ENCODE measurements at places on chromosomes 6 and 20.

GRCh38 chr20:56389807-56390206, 2.2 kb downstream of the AURKA start:
- no peak for DNase-seq

- DNase-seq, result no peak
Measured at GRCh38 chr6:14867802-14868201, 378.1 kb upstream of the JARID2 start.

DNA sequence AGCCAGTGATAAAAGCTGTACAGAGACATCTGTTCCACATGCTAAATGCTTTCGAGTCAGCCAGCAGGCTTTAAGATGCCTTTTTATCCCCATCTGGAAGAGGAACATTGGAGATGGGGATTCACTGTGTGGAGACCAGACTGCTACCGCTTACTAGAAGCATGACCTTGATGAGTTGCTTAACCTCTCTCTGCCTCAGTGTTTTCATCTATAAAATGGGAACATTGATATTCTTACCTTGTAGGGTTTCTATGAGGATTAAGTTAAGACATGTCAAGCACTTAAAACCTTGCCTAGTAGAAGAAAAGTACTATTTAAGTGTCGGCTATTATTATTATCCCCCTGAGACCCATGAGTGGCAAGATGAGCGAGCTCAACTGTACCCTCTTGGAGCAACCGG, 165.3 kb upstream of the SNX9 start:
- DNase-seq, result no peak

GRCh38 chr20:642398-643174, 10.4 kb downstream of the SRXN1 start:
- DNase-seq, result no peak

- no peak for DNase-seq
Measured at GRCh38 chr20:4633780-4634179, 87.9 kb upstream of the PRND start.

- no peak for DNase-seq
Measured at GRCh38 chr20:44888226-44889103, 3.0 kb downstream of the YWHAB start.

DNA sequence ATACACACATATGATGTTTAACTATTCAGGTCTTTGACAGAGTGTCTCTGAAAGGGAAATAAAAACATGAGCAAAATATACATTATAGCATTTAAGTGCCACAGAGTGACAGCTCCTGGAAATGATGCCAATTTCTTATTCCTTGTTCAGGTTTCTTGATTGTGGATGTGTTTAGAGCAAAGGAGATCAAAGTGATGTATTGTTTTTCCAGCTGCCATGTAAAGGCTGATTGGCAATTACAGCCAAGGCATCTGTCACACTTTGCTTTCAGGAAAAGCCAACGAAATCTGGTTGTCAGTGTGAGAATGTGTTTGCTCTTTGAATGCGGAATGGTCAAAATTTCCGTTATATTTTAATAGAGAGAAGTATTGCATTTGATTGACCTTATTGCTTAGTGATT, 347.8 kb upstream of the FLRT3 start:
- no peak for DNase-seq

DNA sequence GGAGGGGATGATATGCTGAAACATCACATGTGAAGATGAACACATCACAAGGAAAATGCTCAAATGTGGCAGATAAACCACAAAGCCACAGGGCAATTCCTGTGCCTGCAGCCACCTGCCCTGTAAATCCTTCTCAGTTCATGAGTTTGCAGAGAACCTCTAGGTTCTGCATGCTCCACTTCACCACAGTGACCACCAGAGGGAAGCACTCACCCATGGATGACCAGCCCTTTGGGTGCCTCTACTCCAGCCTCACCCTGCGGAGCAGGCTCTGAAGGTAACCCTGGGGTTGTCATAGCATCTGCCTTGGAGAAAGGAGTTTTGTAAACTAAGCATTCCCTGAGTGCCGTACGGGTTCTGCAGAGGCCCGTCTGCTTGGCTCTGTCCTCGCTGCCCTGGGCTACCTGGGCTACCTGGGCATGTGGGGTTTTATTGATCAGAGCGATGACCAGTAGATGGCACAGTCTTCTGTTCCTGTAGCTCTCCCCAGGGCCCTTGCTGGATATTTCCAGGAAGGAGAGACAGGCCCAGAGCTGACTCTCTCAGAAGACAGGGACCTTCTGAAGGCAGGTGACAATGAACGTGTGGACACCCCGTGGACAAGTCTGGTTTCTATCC, 31.7 kb upstream of the CST1 start:
- no peak for DNase-seq

DNA sequence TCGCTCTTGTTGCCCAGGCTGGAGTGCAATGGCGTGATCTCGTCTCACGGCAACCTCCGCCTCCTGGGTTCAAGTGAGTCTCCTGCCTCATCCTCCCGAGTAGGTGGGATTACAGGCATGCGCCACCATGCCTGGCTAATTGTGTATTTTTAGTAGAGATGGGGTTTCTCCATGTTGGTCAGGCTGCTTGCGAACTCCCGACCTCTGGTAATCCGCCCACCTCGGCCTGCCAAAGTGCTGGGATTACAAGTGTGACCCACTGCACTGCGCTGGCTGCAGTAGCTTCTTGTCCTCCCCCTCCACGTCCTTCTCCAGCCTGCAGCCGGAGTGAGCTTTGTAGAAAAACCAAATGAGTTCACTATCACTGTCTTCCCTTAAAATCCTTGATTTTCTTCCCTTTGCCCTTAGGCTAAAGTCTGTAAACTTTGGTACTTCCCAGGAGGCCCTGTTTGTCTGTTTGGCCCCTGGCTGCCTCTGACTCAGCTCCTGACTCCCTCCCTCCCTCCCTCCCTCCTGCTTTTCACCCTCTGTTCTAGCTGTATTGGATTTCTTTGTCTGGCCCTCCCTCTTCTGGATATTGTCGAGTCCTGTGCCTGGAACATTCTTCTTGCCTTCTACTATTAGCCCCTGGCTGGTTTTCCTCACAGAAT, 12.9 kb downstream of the PARD6B start:
- no peak for DNase-seq

DNA sequence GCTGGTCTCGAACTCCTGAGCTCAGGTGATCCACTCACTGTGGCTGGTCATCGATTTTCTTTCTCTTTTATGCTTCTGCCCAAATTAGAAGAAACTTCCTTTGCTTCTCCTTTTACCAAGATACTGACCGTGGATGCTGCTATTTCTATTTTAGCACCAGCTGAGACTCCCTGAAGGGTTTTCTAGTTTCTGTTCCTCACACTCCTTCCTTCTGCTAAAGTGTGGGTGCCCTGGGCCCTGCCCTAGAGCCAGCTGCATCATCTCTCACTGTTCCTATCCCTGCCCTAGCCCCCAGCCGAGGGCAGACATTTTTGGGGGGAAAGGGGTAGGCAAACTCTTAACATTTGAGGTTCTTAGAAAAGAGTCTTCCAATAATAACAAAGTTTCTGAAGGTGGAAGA, 6.3 kb downstream of the SMOC2 start:
- DNase-seq, result no peak

- no peak for DNase-seq
Measured at GRCh38 chr6:24822696-24823095, 24.0 kb upstream of the ARMH2 start.

DNA sequence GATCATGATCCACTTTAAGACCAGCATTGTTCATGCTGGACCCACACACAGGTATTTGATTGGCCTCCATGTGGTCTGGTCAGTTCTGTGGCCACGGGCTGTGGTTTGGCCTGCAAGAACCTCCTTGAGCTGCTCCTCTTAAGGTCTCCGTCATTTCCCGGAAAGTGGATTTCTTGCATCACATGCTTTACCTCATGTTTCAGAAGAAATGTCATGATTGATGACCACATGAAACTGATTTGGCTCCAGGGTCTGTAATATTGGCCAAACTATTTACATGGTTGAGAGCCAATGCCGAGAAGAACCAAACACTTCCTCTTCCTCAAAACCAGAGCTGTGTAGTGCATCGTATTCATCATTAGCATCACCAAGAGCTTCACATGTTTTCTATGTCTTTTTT, 13.2 kb upstream of the RSPH3 start:
- DNase-seq, result no peak

DNA sequence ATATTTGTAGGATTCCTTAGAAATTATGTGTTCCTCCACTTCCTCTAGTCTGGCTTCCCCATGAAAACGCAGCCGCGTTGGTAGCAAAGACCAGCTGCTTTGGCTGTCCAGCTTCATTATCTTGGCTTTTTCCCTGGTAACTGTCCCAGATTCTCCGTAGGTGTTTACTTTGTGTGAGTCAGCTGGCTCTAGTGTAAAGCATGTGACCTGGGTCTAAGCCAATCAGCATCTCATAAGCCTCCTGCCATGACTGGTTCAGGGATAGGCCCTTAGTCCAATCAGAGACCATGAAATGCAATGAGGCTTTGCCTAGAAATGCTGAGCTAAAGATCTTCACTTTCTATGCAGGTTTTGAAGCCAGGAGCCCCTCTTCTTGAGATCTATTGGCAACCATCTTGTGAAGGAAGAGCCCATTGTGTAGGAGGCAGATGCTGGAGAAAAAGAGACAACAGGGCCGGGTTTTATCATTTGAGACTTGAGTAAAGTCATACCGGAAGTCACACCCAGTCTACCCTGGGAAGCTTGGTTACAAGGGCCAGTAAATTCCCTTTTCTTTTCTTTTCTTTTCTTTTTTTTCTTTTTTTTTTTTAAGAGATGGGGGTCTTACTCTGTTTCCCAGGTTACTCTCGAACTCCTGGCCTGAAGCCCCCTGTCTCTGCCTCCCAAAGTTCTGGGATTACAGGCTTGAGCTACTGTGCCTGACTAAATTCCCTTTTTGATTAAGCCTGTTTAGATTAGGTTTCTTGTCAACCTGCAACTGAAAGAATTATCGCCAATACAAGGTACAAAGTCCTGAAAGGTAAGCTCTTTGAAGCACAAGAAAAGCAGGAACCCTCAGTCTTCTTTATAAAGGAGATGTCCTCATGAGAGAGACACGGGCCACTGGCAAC, 256.5 kb upstream of the RREB1 start:
- DNase-seq, result no peak

GRCh38 chr6:130390890-130391289, 25.1 kb downstream of the TMEM200A start:
- DNase-seq, result no peak

DNA sequence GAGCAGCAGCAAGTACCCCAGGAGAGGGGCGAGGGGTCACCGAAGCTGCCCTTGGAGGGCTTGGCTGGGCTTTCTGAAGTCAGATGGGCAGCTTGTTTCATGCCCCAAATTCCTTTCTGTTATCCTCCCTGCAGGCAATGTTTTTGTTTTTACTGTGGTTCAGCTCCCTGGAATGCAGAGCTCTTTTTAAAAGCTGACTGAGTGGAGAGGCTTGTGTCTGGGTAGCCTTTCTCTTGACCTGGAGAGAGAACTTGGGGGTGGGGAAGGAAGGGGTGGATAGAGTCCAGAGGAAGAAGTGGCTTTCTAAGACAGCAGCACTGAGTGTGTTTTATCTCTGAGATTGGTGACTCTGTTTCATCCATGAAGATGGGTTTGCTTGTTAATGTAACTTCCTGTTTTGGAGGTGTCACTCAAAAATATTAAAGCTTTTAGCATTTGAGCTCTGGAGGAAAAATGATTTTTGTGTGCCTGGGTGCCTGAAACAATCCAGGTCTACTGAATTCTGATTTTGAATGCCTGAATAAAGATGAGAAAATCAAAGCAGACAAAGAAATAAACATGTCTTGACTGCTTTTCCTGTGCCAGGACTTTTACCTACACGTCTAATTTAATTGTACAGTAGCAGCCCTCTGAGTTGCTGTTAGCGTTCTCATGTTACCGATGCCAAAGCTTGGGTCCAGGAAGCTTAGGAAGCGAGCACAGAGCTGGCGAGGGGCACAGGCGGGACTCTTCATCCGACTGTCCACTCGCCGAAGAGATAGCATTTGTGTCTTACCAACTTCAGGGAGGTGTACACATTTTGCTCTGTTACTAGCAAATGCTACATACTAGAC, 78.2 kb upstream of the EEF1E1 start:
- no peak for DNase-seq

DNA sequence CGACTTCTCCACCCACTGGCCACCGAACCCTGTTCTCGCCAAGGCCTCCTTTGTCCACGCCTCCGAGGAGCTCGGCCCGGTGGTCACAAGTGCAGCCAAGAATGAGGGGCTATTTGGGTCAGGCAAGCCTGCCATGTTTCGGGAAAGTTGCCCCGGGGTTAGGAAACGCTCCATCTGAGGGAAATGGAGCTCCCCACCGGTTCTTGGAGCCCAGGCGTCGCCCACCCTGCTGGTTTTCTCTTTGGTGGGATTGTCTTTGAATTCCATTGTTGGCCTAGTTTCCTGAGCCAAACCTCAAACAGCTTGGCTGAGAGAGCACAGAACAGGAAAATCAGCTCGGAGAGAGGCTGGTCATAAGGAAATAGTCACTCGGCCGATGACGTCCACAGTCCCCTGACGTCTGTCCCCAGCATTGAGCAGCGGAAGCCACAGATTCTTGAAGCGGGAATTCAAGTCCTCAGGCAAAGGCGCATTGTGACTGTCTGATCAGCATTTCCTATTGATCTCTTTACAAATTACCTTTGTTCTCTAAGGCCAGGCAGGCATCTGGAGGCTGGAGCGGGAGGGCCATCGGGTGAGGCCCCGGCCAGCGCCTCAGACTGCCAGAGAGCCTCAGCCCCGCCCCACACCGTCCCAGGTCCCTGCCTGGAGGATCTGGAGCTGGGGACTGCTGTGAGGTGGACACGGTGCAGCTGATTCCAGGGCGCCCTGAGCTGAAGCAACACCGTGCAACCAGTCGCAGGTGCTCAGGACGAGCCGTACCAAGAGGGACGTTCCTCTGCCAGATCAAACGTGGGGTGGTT, 138.6 kb downstream of the DLL1 start:
- DNase-seq, result no peak

- DNase-seq, result no peak
Measured at GRCh38 chr6:129321303-129321702, 388.7 kb downstream of the ARHGAP18 start.

- DNase-seq, result no peak
Measured at GRCh38 chr6:124968401-124968800, 6.2 kb downstream of the RNF217 start.

DNA sequence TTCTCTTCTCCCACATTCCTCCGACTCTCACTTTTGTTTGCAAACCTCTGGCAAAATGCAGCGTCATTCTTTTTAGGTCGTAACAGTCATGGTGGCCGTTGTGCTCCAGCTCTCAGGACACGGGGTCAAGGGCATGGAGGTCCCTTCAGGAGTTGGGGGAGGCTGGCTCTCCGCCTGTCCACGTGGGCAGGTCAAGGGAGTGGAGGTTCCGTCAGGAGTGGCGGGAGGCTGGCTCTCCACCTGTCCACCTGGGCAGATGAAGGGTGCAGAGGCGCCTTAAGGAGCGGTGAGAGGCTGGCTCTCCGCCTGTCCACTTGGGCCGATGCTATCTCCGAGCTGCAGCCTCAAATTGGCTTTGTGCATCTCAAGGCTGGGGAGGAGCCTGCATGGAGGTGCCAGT, 98.0 kb downstream of the ERMARD start:
- DNase-seq, result no peak

- no peak for DNase-seq
Measured at GRCh38 chr6:99490608-99491007, 24.6 kb downstream of the USP45 start.

GRCh38 chr6:97049253-97050011, 124.9 kb downstream of the KLHL32 start:
- peak; percentile 3 for DNase-seq
